ENCODE measurements at places on chromosomes 4 and X.
A peak's percentile ranks its signal among the peaks of the same experiment; 100 is the strongest.

GRCh38 chr4:7978489-7978888, 38.8 kb upstream of the AFAP1 start:
- no peak for DNase-seq

DNA sequence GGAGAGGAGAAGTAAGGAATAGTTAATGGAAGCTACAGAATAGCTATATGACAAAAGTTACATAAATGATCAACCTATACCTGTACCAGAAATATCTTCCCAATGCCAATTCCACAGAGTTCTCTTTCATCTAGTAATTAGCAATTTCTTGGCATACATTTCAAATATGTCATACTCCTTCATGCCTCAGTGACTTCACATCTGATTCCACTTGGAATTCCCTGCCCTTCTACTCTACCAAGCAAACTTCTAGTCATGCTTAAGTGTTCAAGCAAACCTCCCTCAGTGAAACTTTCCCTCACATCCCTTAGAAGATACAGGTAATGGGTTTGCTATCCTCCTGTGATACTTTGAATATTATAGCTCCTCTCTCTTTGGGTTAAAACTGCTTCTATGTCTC, 127.1 kb downstream of the KLHL13 start:
- DNase-seq: no peak

GRCh38 chr4:140691369-140691768, 64.8 kb downstream of the TBC1D9 start:
- DNase-seq: no peak

- DNase-seq: no peak
These were observed 23.8 kb downstream of the SSX1 start for GRCh38 chrX:48278958-48279357.

GRCh38 chrX:40719218-40719617, 16.1 kb downstream of the MED14 start:
- no peak for DNase-seq

DNA sequence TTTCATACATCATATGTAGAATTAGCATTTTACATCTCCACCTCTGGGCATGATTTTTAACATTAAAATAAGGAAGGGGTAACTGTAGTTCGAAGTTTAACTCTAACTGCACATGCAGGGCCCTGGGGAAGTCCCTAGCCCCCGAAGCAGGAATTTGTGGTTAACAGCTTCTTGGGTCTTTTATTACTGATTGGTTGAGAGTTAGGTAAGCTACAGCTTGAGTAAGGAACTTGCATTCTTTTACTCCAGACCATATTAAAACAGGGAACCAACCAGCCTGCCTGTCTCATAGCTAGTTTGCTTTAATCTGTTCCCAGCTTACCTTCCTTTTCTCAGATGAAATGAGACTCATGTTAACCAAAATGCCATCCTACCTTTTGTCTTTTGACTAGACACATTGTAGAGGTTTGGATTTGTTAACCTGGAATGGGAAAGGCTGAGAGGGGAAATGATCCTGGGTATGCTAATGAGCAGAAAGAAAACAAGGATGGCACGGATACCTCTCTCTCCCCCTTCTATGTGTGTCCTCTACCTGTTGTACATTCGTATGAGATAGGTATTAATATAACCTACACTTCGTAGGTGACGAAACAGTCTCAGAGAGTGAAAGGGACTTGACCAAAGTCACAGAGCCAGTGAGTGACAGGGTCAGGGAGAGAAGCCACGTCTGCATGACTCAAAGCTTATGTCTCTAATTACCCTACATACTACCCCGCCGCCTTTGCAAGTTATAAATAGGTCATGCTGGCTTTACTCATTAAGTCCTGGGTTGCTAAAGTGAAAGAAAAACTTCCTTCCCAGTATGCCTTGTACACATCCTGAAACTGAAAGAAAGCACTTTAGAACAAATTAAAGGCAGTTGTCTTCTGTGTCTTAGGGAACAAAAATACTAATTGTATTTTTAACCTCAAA, 119.5 kb upstream of the AFF2 start:
- DNase-seq: peak; percentile 60

DNA sequence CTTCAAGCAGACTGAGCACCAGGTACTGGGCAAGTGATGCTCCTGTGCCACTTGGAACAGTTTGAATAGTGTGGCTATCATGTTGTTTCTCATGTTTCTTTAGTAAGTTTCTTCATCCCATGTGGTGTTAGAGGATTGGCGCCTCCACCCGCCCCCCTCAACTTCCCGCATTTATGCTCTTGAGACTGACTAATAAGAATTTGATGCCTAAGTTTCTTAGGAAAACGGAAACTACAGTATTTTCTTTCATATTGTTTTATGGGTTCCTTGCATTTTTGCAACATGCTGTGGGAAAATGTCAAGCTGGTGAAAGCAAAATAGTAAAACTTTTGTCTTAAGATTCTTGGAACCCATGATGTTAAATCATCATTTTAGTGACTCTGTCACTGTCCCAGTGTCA, 101.2 kb upstream of the SLC4A4 start:
- no peak for DNase-seq

DNA sequence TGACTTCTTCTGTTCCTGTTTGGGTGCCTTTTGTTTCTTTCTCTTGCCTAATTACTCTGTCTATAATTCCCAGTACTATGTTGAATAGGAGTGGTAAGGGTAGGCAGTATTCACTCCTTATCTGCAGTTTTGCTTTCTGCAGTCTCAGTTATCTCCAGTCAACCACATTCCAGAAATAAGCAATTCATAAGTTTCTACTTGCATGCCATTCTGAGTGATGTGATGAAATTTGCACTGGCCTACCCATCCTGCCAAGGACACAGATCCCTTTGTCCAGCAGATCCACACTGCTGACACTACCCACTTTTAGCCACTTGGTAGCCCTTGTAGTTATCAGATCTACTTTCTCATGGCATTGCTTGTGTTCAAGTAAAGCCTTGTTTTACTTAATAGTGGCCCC, 971.6 kb upstream of the INTU start:
- DNase-seq: no peak

DNA sequence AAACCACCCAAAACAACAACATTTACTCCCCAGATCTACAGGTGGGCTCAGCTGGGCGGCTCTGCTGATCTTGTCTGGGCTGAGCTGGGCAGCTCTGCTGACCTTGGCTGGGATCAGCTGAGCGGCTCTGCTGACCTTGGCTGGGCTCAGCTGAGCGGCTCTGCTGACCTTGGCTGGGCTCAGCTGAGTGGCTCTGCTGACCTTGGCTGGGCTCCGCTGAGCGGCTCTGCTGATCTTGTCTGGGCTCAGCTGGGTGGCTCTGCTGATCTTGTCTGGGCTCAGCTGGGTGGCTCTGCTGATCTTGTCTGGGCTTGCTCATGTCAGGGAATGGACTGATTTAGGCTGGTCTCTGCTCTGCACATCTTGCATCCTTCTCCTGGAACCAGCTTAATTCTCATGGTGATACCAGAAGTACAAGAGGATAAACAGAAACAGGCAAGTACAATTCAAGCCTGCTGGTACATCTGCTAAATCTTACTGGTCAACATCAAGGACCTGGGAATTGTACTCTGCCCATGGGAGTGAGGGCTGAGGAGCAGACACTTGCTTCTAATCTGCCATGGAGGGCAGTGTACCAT, 248.5 kb upstream of the PSAPL1 start:
- no peak for DNase-seq

Data from CD4-positive, alpha-beta memory T cell (primary cell).